ENCODE measurements at places on chromosomes 3 and 15.

GRCh38 chr3:2873986-2874385 is 236.2 kb downstream of the IL5RA start:
- no peaks in the 10 kb centered on the region for H3K4me1 ChIP-seq
- peaks cover 8% of the 10 kb centered on the region for H3K27me3 ChIP-seq
- H3K36me3 ChIP-seq, result no peaks in the 10 kb centered on the region
- no peak for DNase-seq

- H3K27ac ChIP-seq, result no peak overlapping the region
- H3K36me3 ChIP-seq, result no peaks in the 10 kb centered on the region
- no peak overlapping the region for H3K4me3 ChIP-seq
- DNase-seq, result no peak
- no peaks in the 10 kb centered on the region for H3K27me3 ChIP-seq
- no peaks in the 10 kb centered on the region for H3K4me1 ChIP-seq
Observed at GRCh38 chr15:99176757-99177156, 71.9 kb downstream of the SYNM start.

GRCh38 chr15:50562735-50563640 is 16.5 kb upstream of the USP50 start:
- H3K36me3 ChIP-seq, result peaks cover 25% of the 10 kb centered on the region
- no peak overlapping the region for H3K4me3 ChIP-seq
- H3K4me1 ChIP-seq, result peaks cover 23% of the 10 kb centered on the region
- peak; percentile 38 for DNase-seq

DNA sequence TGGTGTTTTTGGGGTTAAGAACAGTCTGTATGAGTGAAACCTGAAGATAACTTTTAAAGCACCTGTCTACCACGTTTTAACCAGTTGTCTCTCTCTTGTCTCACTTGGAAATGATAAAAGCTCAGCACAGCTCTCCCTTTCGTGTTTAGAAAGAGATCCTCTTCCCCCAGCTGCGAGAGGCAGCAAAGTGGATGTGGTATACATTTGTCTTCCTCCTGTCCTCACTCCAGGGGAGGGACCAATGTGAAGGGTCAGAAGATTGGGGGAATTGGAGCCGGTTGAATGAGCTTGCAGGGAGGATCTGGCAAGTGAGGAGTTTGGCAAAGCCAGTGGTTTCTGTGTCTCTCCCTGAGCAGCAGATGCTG is 14.6 kb downstream of the SMAD6 start:
- no peaks in the 10 kb centered on the region for H3K36me3 ChIP-seq
- H3K27me3 ChIP-seq, result peaks cover 1% of the 10 kb centered on the region
- DNase-seq, result no peak
- H3K4me3 ChIP-seq, result no peak overlapping the region

- no peaks in the 10 kb centered on the region for H3K4me1 ChIP-seq
- H3K27me3 ChIP-seq, result no peaks in the 10 kb centered on the region
- no peak overlapping the region for H3K4me3 ChIP-seq
- no peak for DNase-seq
- no peaks in the 10 kb centered on the region for H3K36me3 ChIP-seq
Observed at GRCh38 chr3:113148284-113148683, 63.1 kb upstream of the BOC start.

GRCh38 chr3:16419640-16420241 is 93.8 kb downstream of the RFTN1 start:
- no peaks in the 10 kb centered on the region for H3K27me3 ChIP-seq
- no peak overlapping the region for H3K4me3 ChIP-seq
- peaks cover 18% of the 10 kb centered on the region for H3K4me1 ChIP-seq
- no peak overlapping the region for H3K27ac ChIP-seq
- H3K36me3 ChIP-seq, result peaks cover 10% of the 10 kb centered on the region
- DNase-seq, result no peak

DNA sequence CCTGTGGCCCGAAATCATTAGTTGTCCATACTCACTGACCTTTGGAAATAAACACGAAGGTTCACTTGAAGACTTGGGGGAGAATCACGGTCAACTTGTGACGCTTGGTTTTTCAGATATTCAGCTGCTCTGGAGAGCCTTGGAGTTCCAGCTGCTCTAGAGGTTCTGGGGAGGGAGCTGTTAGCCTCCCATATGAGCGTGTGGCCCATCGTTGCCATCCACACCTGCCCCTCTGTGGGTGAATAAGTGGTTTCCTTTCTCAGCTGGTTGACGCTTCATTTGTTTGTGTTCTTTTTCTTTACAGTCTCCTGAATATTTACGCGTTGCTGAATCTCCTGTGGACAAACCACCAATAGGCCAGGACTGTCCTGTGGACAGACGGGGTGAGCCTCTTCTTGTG is 35.6 kb downstream of the APBA2 start:
- peaks cover 43% of the 10 kb centered on the region for H3K4me1 ChIP-seq
- H3K27me3 ChIP-seq, result no peaks in the 10 kb centered on the region
- no peak for DNase-seq
- H3K27ac ChIP-seq, result no peak overlapping the region

- no peak overlapping the region for H3K27ac ChIP-seq
- H3K27me3 ChIP-seq, result no peaks in the 10 kb centered on the region
- no peak for DNase-seq
- H3K4me3 ChIP-seq, result no peak overlapping the region
- H3K36me3 ChIP-seq, result peaks cover 2% of the 10 kb centered on the region
- H3K4me1 ChIP-seq, result peaks cover 11% of the 10 kb centered on the region
Observed at GRCh38 chr3:129654131-129654530, 47.7 kb upstream of the PLXND1 start.

DNA sequence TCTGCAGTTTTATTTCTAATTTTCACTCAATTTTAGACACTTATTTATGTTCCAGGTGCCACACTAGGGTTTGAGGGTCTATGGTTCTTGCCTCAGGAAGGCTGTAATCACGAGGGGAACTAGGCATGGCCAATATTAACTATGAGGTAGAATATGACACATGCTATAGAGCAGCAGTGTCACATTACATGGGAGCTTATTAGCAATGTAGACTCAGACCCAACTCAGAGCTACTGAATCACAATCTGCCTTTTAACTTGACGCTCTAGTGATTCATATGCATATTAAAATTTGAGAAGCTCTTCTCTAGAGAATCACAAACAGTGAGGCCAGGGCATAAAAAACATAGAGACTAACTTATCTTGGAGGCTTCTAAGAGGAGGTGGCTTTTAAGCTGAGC is 32.8 kb upstream of the MRPL3 start:
- no peaks in the 10 kb centered on the region for H3K4me1 ChIP-seq
- no peak overlapping the region for H3K27ac ChIP-seq
- no peaks in the 10 kb centered on the region for H3K36me3 ChIP-seq
- H3K4me3 ChIP-seq, result no peak overlapping the region
- peaks cover 15% of the 10 kb centered on the region for H3K27me3 ChIP-seq

DNA sequence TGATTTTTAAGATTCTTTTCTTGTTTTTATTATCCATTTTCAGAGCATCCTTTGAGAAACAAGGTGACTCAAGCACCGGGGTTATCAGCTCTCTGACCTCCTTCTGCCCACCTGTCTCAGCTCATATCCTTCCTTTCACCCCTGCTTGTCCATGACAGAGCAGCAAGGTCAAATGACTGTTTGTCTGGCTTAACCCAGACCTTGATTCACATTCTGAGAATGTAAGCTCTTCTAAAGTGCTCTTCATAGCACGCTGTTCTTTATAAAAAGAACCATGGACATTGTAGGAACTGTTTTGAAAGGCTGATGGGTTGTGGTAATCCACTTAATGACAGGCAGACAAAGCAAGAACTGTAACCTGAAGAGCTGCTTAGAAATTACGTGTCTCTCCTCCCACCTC is 122.5 kb downstream of the CHST2 start:
- H3K27me3 ChIP-seq, result no peaks in the 10 kb centered on the region
- no peak overlapping the region for H3K4me3 ChIP-seq
- no peak overlapping the region for H3K27ac ChIP-seq
- no peaks in the 10 kb centered on the region for H3K36me3 ChIP-seq
- no peak for DNase-seq

DNA sequence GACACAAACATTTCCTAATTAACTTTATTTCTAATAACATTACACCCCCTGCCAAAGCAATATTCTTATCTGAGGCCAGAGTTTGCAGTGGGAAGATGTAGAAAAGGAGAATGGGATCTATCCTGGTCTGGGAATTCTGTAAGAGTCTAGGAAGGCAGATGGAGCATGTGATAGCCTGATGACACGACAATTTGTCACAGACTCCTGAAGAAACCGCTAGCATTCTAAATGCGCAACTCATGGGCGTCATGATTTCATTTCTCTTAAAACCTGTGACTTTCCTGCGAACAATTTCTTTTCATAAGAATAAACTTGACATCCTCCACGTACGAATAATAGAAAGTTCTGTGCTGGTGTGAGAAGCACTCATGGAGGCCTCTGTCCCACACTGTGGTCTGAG is 72.9 kb upstream of the ATP10A start:
- peaks cover 4% of the 10 kb centered on the region for H3K27me3 ChIP-seq
- no peak overlapping the region for H3K27ac ChIP-seq
- H3K4me3 ChIP-seq, result no peak overlapping the region

DNA sequence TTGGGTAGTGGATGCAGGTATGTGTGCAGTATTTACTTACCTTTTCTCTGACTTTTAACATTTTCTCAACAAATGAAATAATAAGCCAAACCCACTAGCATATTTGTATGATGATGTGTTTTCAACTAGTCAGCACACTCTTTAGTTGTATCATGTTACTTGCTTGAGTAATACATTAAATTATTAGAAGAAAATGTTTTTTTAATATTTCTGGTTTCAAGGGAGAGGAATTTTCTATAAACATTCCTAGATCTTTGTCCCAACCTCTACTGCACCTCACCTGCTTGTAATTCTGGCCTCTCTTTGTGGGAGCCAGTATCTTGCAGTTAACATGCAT is 161.8 kb upstream of the CBLB start:
- peaks cover 2% of the 10 kb centered on the region for H3K36me3 ChIP-seq
- no peaks in the 10 kb centered on the region for H3K27me3 ChIP-seq
- H3K4me1 ChIP-seq, result no peaks in the 10 kb centered on the region
- no peak for DNase-seq

DNA sequence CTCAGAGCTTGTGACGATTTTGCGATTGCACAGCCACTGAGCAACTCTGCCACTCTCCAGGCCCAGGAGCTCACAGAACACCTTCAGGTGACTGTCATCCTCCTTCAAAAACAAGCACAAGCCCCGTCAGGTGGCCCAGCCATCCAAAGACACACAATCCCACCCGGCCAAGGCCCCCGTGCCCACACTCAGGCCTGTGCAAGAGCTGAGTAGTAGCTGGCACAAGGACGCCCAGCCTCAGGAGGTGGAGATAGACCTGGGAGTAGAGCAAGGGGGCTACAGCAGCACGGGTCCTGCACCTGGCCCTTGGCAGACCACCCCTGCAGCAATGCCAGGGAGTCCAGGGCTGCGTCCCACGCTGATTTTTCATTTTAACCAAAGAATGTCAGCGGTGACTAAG is 34.6 kb downstream of the MYO5C start:
- H3K27ac ChIP-seq, result no peak overlapping the region
- H3K36me3 ChIP-seq, result no peaks in the 10 kb centered on the region
- DNase-seq, result no peak
- H3K4me3 ChIP-seq, result no peak overlapping the region
- no peaks in the 10 kb centered on the region for H3K27me3 ChIP-seq

DNA sequence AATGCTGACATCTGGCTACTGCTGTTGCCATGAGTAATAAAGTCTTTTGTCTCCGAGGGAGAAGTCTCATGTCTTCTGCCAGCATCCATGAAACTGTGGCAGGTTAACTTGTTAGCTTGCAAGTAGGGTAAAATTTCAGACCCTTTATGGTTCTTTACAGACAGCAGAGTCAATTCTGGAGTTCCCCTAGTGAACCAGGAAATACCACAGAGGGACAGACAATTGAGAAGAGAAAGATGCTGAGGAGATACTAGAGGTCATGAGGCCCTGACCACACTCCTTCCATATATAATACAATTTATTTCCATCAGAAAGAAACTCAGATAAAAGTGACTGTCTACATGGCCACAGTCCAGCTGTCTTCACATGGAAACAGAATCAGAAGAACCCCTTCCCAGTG is 38.1 kb downstream of the NMNAT3 start:
- no peak overlapping the region for H3K4me3 ChIP-seq
- no peak overlapping the region for H3K27ac ChIP-seq
- H3K36me3 ChIP-seq, result no peaks in the 10 kb centered on the region
- H3K4me1 ChIP-seq, result peaks cover 2% of the 10 kb centered on the region
- H3K27me3 ChIP-seq, result no peaks in the 10 kb centered on the region

Measured in activated CD4-positive, alpha-beta memory T cell treated with anti-CD3 and anti-CD28 coated beads for 36 hours (primary cell).